ENCODE measurements at places on chromosomes 2 and 18.

GRCh38 chr2:179020156-179020750 lies 29.7 kb downstream of the CCDC141 start:
- no peak for DNase-seq

- DNase-seq, result no peak
Measured at GRCh38 chr2:112959109-112959812, 18.5 kb upstream of the IL36G start.

DNA sequence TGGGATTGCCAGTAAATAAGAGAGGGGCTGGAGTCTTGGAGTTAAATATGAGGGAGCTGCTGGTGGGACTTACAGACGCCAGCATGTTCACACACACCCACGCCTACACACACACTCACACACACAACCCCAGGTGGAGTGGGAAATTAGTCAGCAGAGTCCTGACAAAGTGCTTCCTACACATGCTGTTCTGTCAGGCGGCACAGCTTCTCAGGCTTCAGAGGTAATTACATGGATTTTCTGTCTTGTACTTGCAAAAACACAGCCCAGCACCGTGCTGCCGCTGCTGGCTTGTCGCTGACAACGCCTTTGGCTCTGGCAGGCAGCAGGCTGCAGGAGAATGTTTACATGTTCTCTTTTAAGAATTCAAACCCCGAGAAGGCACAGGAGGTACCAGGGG lies 1186.3 kb upstream of the CELF4 start:
- DNase-seq, result no peak

DNA sequence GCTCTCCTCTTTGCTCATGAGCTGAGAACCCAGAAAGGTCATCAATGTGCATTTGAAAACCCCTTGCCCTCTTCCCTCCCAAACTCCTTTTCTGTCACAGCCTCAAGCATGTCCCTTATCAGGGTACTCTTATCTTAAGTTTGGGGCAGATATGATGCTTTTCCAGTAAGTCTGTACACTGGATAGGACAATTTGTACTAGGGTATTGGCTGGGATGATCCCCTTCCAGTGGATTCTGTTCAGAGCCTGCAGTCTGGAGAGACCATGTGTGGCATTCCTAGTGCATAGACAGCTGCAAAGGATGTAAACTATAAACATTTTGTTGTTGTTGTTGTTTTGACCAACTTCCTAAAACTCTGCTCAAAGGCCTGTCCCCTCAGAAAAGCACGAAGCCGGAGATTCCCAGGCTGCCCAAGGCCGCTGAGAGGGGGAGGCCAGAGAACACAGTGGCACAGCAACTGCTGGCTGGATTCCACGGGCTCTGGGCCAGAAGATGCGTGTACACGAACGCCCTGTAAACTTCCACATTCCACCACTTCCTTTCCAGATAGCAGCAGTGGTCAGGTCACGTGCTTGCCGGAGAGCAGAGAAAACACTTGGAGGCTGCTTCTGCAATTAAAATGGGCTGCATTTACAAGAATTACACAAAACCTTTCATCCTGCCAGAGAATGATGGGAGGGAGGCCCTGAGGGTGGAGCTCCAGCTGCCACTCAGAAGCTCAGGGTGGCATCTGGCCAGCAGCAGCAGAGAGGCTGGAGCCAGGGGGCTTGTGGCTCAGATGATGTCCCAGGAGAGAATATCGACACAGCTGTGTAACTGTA lies 42.1 kb downstream of the BMP10 start:
- peak; percentile 41 for DNase-seq

DNA sequence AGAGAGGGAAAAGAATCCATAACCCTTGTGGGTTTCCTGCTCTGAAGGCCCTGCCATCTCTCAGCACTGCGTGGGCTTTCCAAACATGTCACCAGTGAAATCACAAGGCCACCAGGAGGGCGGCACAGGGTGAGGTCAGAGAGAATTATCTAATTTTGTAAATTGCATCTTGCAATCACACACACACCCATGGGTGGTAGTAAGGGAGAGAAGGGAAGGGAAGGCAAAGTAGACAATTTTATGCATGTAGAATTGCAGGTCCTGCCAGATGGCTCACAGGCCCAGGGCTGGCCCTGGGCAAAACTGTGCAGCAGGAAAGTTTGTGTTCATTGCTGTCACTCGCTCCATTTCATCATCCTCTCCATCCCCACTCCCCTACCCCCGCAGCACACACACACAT lies 21.0 kb upstream of the ZBTB7C start:
- no peak for DNase-seq

DNA sequence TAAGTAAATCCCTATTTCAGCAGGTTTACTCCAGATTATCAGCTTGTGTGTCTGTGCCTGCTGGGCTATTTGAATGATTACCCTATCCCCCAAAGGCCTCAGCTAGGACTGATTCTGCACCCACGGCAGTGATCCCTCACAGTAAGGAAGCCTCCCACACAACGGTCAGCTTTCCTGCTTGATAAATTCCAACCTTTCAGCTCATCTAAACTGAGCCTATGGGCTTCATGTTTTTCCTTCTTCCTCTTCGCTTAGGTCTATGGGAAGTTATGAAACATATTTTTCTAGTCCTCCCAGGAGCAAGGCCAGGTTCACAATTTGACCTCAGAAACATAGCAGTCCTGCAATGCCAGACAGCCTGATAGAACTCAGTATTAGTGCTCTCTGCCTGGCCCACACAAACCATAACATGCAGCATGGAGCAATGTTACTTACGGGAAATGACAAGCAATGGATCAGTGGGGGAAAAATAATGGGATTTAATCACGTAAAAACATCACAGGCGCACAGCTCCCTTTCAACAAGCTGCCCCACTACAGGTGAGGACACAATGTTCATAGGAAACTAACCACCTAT lies 170.9 kb downstream of the ZNF521 start:
- no peak for DNase-seq

- DNase-seq, result no peak
Measured at GRCh38 chr2:8679567-8679826, 2.4 kb upstream of the ID2 start.

GRCh38 chr2:196183172-196183473 lies 11.7 kb upstream of the STK17B start:
- no peak for DNase-seq

DNA sequence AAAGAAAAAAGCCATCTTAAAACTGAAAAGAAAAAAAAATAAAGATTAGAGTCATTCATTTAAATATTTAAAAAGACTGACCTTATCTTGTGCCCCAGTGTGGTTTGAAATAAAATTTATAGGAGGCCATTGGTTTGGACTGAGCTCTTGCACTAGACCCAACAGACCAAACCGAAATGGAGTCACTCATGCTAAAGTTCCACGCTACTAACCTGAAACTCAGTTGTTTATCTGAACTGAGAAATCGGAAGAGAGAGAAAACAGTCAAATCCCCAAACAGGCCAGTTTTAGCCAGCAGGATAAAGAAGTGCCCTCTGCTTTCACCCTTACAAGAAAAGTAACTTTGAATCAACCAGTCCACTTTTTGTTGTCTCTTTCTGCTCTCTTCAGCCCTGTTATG lies 18.2 kb downstream of the RBM43 start:
- DNase-seq, result no peak

DNA sequence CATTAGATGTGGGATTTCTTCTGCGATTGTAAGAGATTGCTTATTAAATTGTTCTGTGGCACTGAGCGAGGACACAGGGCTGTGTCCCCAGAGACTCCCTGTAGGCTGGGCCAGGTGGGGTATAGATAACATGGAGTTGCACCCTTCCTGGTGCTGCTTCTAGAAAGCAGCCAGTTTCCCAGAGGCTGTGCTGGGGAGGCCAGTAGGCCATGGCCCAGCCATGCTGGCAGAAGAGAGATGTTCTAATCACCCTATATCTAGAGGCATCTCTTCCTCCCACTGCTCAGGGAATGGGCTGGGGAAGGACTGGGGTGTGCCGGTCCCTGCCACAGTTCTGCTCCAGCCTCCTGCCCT lies 66.9 kb downstream of the HS1BP3 start:
- no peak for DNase-seq

GRCh38 chr18:70276416-70277191 lies 12.2 kb upstream of the SOCS6 start:
- DNase-seq, result no peak

- no peak for DNase-seq
Measured at GRCh38 chr2:3785220-3785889, 82.0 kb downstream of the DCDC2C start.

- DNase-seq, result no peak
Measured at GRCh38 chr18:55302167-55302833, 285.7 kb downstream of the TCF4 start.

DNA sequence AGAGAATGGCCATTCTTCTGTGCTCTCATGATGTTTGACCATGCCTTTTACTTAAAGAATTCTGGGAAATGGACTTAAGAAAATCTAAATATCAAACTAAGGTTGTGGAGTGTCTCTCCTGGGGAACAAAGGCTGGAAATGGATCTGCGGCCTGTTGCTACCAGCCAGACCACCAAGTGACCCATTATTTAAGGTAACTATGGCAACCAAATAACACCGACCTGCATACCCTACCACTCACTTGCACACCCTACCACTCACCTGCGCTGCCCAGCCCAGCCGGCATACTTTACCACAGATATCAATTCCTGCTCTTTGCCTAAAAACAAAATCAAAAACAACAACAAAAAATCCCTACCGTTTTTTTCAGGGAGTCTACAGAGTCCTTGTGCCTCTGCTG lies 203.2 kb downstream of the NBAS start:
- no peak for DNase-seq

- DNase-seq, result no peak
Measured at GRCh38 chr2:59029058-59029457, 787.9 kb upstream of the FANCL start.

DNA sequence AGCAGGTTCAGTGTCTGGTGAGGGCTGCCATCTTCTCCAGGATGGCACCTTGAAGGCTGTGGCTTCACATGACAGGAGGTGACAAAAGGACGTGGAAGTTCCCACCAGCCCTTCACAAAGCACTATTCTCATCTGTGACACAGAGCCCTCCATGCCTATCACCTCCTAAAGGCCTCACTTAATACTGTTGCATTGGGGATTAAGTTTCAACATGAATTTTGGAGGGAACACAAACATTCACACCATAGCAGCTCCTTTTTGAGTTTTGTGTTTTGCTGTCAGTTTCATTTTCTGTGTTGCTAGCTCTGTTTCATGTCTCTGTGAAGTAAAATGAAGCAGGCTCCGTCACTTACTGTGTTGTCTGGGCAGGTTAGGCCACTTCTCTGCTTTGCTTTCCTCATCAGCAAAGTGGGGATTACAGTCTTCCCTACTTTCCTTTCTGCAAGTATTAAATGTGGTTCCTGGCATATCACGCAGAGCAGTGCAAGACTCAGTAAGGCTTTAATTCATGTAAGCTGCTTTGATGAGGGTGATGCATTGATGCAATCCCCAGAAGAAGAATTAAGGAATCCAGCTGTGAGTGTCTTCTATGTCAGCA lies 31.6 kb downstream of the LIMS1 start:
- DNase-seq, result no peak

DNA sequence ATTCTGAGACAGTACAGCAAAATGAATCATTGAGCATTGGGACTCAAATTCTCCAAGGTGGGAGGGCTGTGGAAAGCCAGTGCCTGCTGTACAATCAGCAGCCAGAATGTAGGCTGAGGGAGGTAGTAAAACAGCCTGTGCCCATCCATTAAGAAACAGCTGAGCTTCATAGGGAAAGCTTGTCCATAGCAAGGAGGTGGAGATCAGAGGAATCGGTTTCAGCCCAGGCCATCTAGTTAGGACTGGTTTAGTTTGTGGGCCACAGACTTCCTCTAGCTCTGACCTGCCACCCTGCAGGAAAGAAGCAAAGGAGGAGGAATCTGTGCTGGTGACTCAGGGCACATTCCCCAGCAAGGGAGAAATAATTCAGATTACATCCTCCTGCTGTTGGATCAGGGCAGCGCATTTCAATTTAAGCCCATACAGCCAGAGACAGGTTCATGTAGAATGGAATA lies 333.4 kb downstream of the SETBP1 start:
- DNase-seq, result no peak

DNA sequence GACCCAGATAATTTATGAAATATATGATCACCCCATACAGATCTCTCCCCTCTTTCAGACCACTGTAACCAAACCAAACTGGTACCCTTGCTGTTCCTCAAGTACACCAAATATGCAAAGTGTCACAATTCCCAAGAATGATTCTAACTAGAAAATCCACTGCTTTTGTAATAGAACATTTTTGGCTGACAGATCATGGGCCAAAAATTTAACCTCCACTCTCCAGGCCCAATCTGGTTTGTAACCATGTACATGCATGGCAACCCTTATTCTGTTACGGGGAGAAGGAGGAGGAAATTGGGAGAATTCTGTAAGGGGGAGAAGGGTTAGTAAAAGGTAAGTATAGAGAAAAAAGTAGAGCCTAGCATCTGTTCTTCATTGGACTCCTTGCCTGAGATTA lies 62.0 kb downstream of the IKZF2 start:
- no peak for DNase-seq

- DNase-seq, result no peak
Measured at GRCh38 chr2:240932724-240933047, 26.6 kb downstream of the CROCC2 start.

- DNase-seq, result no peak
Measured at GRCh38 chr2:29269095-29269764, 154.0 kb downstream of the CLIP4 start.

DNA sequence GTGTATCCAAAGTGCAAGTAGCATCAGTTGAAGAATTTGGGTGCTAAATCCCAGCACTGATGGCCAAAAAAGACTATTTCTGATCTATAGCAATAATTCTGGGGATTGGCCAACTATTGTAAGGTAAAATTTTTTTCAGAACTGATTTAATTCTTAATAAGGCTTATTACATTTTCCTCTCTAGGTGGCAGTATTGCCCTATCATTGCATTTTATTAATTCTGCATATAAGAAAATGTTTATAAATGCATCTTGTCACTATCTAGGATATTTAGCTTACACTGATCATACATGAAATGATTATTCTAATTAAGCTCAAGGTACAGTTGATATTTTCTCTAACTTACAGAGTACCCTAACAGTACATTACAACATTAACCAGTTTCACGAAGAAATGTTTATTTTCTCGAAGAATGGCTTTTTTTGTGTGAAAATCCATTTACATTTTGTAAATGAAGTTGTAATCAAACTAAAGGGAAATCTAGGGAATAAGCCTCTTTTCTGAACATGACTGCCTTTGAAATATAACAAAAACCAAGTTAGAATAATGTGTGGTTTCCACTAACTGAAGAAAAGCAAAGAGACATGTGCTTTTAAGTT lies 11.0 kb downstream of the TTN start:
- no peak for DNase-seq

DNA sequence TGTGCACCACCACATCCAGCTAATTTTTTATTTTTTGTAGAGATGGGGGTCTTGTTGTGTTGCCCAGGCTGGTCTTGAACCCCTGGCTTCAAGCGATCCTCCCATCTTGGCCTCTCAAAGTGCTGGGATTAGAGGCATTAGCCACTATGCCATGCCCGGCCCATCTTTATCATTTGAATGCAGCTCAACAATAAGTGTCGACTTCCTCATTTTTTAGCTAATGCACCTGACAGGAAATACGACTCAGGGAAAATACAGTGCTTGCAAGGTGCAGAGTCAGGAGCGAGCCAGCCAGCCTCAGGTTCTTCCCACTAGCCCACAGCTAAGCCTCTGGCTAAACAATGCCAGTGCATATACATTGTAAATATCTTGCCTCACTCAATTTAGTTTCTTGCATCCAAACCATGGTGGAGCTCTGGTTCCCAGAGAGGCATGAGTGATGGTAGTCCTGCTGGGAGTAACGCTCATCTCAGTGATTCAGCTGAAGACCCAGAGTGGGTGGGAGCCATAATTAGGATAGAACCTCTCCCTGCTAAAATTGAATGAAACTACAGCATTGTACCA lies 135.0 kb downstream of the TGIF1 start:
- no peak for DNase-seq

GRCh38 chr2:196565106-196565765 lies 74.3 kb upstream of the CCDC150 start:
- no peak for DNase-seq
